ENCODE measurements at places on chromosomes 3 and 15.

- DNase-seq: no peak
Measured at GRCh38 chr3:45413172-45413765, 24.9 kb downstream of the LARS2 start.

GRCh38 chr15:82548700-82549099, 8.4 kb upstream of the RPS17 start:
- DNase-seq: no peak

- DNase-seq: no peak
Measured at GRCh38 chr3:165875644-165876043, 38.4 kb upstream of the BCHE start.

DNA sequence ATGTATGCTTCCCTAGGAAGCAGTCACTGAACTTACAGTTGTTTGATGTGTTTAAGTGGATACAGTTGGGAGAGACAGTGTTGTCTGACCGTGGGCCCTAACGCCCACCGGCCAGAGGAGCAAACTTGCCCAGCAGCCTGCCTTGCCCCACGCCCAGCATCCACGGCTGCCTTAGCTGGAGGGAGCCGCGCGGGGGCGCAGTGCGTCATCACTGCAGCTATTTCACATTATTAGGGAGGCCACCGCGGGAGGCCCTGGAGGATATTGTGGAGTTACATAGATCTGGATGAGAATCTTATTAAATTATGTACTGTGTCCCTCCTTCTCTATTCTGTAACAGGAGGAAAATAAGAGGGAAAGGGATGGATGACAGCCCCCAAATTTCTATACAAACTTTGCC, 267.2 kb downstream of the GABRG3 start:
- no peak for DNase-seq

DNA sequence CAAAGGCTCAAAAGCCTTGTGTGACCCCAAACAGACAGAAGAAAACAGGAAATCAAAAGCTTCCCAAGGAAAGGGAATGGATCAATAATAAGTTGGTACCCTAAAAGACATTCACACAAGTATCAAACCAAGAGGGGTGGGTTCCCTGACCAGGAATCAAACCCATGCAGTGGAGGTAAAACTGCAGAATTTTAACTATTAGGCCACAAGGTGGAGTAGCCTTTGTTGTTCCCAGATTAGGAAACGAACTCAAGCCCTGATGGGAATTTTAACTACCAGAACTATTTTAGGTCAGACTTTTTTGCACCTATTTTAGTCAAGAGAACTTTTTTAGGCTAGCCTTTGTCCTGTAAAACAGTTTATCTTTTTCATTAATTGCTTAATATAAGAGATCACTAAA, 31.4 kb downstream of the SETMAR start:
- no peak for DNase-seq

DNA sequence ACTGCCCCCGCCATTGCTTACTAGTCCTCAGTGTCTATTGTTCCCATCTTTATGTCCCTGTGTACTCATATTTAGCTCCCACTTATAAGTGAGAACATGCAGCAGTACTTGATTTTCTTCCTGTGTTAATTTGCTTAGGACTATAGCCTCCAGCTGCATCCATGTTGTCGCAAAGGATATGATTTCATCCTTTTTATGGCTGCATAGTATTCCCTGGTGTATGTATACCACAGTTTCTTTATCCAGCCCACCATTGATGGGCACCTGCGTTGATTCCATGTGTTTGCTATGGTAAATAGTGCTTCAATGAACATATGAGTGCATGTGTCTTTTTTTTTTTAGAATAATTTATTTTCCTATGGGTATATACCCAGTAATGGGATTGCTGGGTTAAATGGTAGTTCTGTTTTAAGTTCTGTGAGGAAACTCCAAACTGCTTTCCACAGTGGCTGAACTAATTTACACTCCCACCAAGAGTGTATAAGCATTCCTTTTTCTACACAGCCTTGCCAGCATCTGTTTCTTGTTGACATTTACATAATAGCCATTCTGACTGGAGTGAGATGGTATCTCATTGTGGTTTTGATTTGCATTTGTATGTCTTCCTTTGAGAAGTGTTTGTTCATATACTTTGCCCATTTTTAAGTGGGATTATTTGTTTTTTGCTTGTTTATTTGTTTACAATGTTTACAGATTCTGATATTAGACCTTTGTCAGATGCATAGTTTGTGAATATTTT, 53.7 kb downstream of the GALK2 start:
- DNase-seq: no peak

- DNase-seq: no peak
Measured at GRCh38 chr3:124053871-124054270, 61.9 kb upstream of the ROPN1 start.

DNA sequence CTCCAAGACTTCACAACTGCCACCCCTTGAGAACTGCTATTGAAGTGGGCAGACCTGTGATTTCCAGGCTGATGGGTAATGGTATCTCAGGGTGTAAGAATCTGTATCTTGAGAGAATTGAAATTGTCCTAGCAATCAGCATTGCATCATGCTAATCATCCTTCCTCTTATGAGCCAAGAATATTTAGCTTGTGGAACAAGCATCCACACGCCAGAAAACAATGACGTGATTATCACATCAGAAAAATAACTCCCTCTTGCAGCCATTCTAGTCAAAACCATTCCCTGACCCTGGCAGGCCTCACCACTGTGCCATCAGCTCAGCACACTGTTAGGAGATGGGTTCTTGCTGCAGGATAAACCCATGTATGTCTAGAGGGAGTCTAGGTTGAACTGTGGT, 6.7 kb downstream of the BCL2L10 start:
- no peak for DNase-seq

- DNase-seq: no peak
Measured at GRCh38 chr15:84099181-84099580, 136.4 kb upstream of the GOLGA6L4 start.
